MM.1S (cell line): ENCODE measurements at places on chromosomes 13 and 19.

DNA sequence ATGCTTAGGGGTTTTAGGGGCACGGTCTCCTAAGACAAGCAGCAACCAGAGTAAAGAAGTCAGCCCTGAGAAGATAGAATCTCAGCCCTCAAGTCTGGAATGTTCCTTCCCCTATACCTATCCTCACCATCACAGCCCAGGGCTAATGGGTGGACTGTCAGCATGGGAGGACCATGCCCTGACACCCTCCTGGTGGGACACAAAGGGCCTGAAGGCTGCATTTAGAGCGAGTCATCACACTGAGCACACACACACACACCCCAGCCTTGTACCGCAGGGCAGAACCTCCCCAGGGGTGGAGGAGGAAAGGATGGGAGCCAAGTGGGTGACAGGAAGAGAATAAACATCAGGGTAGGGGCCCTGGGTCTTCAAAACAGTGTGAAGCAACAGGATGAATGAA, 174.8 kb upstream of the SERP2 start:
- no peaks in the 10 kb centered on the region for H3K27me3 ChIP-seq
- DNase-seq = no peak
- H3K27ac ChIP-seq = peak overlapping the region; percentile 64; the same call in 1 of the 2 replicates
- peaks cover 23% of the 10 kb centered on the region for H3K4me1 ChIP-seq
- no peaks in the 10 kb centered on the region for H3K36me3 ChIP-seq

DNA sequence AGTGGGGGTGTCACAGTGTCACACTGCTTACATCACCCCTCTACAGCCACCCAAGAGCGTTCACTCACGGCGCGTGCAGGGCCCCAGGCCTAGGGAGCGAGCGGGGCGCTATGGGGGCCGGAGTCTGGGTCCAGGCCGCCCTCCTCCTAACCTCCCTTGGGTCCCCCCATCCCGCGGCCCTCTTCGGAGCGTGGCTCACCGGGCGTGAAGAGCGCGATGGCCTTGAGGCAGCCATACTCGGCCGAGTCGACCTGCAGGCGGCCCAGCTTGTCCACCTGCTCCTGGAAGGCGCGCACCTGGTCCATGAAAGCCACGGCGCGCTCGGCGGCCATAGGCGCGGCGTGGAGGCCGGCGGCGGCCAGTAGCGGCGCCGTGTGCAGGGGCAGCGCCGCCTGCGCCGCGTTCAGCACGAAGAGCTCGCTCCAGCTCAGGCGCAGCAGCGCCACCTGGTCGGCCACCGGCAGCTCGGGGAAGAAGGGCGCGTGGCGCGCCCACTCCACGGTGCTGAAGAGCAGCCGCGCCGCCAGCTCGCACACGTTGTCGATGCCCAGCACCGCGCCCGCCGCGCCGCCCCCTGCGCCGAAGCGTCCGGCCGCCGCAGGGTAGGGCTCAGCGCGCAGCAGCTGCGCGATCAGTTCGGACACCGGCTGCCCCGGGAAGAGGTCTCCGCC, 9.4 kb downstream of the OCEL1 start:
- H3K4me1 ChIP-seq = 0 out of 2 replicates have a peak, but pooled peaks cover 4% of the 10 kb centered on the region
- peak; percentile 74 for DNase-seq
- H3K36me3 ChIP-seq = no peaks in the 10 kb centered on the region
- H3K27me3 ChIP-seq = no peaks in the 10 kb centered on the region
- no peak overlapping the region; the same call in 1 of the 2 replicates for H3K27ac ChIP-seq
- H3K4me3 ChIP-seq = peak overlapping the region; percentile 78

- H3K27me3 ChIP-seq = no peaks in the 10 kb centered on the region
- no peak for DNase-seq
- no peak overlapping the region for H3K4me3 ChIP-seq
- no peaks in the 10 kb centered on the region for H3K4me1 ChIP-seq
- no peak overlapping the region for H3K27ac ChIP-seq
Measured at GRCh38 chr13:44403461-44404056, 29.9 kb downstream of the SERP2 start.

GRCh38 chr19:13748169-13748828, 16.0 kb upstream of the MRI1 start:
- peaks cover 14% of the 10 kb centered on the region for H3K27me3 ChIP-seq
- peak overlapping the region; percentile 96 for H3K4me3 ChIP-seq
- H3K36me3 ChIP-seq = no peaks in the 10 kb centered on the region
- H3K4me1 ChIP-seq = no peaks in the 10 kb centered on the region

GRCh38 chr19:5166262-5166661, 174.3 kb downstream of the PTPRS start:
- H3K27me3 ChIP-seq = peaks cover 55% of the 10 kb centered on the region
- no peak for DNase-seq
- no peak overlapping the region for H3K27ac ChIP-seq

- no peak overlapping the region for H3K4me3 ChIP-seq
- H3K4me1 ChIP-seq = peaks cover 37% of the 10 kb centered on the region
- no peaks in the 10 kb centered on the region for H3K36me3 ChIP-seq
- H3K27ac ChIP-seq = no peak overlapping the region
Measured at GRCh38 chr13:43388282-43389034, 365.1 kb downstream of the DNAJC15 start.

GRCh38 chr13:73820688-73821087, 313.5 kb downstream of the KLF12 start:
- H3K36me3 ChIP-seq = no peaks in the 10 kb centered on the region
- H3K27ac ChIP-seq = no peak overlapping the region
- H3K27me3 ChIP-seq = no peaks in the 10 kb centered on the region

DNA sequence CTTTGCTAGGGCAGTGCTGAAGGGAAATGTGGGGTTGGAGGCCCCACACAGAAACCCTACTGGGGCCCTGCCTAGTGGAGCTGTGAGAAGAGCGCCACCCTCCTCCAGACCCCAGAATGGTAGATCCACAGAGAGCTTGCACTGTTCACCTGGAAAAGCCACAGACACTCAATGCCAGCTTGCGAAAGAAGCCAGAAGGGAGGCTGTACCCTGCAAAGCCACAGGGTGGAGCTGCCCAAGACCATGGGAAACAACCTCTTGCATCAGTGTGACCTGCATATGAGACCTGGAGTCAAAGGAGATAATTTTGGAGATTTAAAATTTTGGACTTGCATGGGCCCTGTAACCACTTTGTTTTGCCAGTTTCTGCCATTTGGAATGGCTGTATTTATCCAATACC, 615.4 kb upstream of the MIR17HG start:
- H3K27ac ChIP-seq = no peak overlapping the region
- no peak overlapping the region for H3K4me3 ChIP-seq
- H3K27me3 ChIP-seq = no peaks in the 10 kb centered on the region
- no peaks in the 10 kb centered on the region for H3K4me1 ChIP-seq
- no peak for DNase-seq

- H3K27me3 ChIP-seq = peaks cover 84% of the 10 kb centered on the region
Measured at GRCh38 chr19:6970021-6970420, 51.2 kb downstream of the MBD3L2B start.

DNA sequence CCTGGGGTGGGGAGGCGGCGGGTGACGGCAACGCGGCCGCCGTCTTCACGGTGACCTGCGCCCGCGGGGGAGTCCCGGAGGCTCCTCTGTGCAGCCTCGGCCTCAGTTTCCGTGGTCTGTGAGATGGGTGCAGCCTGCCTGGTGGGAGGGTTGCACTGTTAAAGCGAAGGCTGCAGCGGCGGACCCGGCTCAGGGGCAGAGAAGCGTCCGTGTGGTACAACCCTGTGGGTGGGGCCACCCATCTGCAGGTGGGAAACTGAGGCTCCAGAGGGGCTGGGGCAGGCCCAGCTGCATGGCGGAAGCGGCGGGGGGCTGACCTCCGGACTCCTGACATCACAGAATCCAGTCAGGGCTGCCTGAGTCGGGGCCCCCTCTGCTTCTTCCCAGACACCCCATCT, 481 bp downstream of the FGF22 start:
- peak overlapping the region; percentile 58 for H3K4me3 ChIP-seq
- H3K4me1 ChIP-seq = peaks cover 5% of the 10 kb centered on the region; the same call in 1 of the 2 replicates

- H3K36me3 ChIP-seq = no peaks in the 10 kb centered on the region
- H3K27ac ChIP-seq = no peak overlapping the region
- H3K27me3 ChIP-seq = no peaks in the 10 kb centered on the region
Measured at GRCh38 chr13:111971891-111972780, 94.8 kb upstream of the SOX1 start.
